ENCODE measurements at places on chromosomes 13 and 19.
A peak's percentile ranks its signal among the peaks of the same experiment; 100 is the strongest.

GRCh38 chr19:18424122-18424889 is 5.1 kb downstream of the SSBP4 start:
- DNase-seq, result no peak

DNA sequence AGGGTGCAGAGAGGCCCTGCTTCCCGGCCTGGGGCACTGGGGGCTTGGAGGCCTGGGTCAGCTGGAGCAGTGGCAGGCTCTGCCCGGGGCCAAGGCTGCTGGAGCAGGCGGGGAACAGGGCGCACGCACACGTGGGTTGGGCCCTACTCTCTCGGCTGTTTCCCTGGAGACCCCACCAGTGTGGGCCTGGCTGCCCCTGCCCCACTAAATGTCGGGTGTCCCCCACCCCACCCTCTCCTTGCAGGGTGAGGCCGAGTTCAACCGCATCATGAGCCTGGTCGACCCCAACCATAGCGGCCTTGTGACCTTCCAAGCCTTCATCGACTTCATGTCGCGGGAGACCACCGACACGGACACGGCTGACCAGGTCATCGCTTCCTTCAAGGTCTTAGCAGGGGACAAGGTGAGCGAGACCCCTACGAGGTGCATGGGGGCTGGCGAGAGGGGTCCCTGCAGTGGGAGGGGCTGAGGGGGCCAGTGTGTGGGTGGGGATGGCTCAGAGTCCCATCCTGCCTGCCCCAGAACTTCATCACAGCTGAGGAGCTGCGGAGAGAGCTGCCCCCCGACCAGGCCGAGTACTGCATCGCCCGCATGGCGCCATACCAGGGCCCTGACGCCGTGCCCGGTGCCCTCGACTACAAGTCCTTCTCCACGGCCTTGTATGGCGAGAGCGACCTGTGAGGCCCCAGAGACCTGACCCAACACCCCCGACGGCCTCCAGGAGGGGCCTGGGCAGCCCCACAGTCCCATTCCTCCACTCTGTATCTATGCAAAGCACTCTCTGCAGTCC is 15.3 kb downstream of the CAPN12 start:
- no peak for DNase-seq

DNA sequence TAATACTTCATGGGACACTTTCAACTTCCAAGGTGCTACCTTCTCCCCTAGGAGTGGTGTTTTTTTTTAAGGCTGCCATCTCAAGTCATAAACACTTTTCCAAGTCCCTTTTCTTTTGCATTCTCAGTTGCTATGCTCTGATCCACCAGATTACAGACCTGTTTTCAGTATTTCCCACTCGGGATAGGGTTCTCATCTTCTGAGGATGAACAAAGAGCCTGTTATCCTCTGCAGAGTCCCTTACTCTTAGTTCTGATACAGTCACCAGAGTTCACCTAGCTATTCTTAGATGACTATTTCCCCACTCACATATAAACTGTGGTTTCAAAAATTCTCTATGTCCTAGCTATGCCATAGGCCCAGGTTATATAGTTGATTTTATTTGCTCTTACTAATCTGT is 15.9 kb downstream of the ZDHHC20 start:
- DNase-seq, result no peak

GRCh38 chr13:24108615-24108965 is 51.9 kb upstream of the SPATA13 start:
- no peak for DNase-seq

DNA sequence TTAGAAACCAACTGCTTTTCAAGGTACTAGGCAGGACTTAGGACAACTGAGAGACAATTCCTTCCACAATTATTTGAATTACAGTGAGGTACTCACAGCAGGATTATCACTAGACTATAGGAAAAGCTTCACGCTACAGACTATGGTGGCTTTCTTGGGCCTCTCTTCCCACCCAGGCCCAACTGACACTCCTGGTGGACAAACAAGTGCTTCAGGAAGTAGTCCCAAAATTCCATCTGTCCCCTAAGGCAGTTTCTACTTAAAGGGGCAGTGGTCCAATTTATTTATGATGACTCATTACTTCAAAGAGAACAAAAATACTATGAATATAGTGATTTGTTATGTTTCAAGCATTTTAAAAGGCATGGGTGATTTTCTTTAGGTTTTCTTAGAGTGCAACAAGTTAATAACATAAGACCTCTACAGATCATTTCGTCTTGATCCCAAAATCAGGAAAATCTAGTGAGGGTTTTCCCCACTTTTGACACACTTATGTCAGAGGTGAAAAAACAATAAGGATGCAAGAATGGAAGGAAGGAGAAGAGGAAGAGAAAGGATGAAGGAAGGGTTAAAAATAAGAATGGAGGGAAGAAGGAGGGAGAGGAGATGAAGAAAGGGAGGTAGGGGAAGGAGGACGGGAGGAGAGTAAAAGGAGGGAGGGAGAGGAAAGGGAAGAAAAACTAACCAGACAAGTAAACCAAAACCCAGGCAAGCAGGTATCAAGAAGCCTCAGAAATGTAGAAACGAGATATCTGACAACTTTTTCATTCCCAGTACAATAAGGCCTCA is 100.7 kb downstream of the SERP2 start:
- peak; percentile 12 for DNase-seq

GRCh38 chr13:51222037-51222685 is at the start of gene FAM124A:
TSS of gene FAM124A (plus strand) at chr13:51222398. CDS start at chr13:51222502, 104 bp downstream.
- DNase-seq, result peak; percentile 54

DNA sequence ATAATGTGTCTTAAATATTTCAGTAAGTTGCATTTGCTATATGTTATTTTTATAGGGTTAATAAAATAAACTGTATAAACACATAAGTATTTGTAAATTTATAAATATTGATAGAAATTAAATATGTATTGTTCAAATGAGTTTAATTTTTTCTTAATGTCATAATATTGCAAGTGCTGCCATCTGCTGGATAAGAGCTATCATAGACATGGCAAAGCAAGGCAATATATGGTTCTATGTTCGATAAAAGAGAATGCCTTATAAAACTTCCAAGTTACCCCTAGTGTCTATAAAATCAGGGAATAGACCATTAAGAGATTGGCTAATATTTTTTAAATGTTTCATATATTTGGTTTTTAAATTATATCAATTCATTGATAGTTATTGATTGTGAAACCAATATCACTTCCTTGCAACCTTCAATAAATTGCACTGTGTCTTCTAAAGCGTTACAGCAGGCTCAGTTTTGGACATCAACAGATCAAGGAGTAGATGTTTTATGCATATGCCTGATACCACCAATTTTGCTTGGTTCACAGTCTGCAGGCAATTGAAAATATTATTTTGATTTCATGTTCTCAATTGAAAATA is 29.0 kb upstream of the SLITRK6 start:
- peak; percentile 39 for DNase-seq

DNA sequence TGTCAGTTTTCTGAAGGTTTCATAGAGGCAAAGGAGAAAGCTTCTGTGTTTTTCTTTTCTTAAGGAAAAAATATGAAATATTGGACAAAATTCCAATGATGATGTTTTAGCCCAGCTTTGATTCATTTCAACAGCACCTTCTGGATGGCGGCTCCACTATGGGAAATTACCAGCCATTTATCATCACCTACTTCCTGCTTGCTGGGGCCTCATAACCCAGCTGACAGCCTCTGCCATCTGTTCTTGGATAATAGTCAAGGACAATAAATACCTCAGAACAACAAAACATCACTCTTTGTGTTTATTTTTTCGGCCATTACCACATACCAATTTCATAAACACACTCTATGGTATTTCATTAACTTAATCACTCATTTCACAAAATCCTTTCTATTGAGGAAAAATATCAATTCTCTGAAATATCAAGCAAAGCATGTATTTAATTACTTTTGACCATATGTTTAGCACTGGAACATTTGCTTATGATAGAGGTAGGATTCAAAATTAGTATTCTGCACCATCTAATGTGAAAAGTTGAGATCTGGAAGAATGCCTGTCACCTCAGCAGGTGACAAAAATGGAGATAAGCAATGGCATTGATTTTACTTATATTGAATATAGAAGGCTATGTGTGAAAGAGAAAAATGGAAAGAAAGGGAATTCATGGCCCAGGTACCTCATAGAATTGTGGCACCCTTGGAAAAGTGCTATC is 629.7 kb downstream of the LIG4 start:
- DNase-seq, result no peak

GRCh38 chr13:59970847-59971246 is 192.9 kb downstream of the DIAPH3 start:
- DNase-seq, result no peak

DNA sequence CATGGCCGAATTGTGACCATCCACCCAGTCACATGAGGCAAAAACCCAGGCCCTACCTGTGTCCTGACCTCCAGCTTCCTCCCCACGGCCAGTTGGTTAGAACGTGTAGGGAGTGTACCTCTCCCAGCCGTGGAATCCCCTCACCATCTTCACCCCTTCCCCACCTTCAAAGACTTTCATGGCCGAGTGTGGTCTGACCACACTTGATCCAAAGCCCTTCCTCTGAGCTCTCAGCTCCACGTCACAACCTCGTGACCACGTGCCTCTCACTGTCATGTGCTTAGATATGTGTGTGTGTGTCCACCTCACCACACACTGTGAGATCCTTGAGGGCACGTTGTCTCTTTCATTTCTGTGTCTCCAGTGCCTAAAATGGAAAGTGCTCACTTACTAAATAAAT is 48.6 kb upstream of the UBE2L5 start:
- no peak for DNase-seq

- DNase-seq, result peak; percentile 36
Observed at GRCh38 chr19:48635966-48636858, 967 bp downstream of the DBP start.

- DNase-seq, result no peak
Observed at GRCh38 chr19:35733180-35734125, 8.8 kb downstream of the IGFLR1 start.
